Muscle of back (tissue), 13 donors: ENCODE measurements at places on chromosomes 4 and X. TPM values are rescaled to one million over a fixed set of nuclear protein-coding genes. Genes with fewer than 3 reads are reported as not detected.

DNA sequence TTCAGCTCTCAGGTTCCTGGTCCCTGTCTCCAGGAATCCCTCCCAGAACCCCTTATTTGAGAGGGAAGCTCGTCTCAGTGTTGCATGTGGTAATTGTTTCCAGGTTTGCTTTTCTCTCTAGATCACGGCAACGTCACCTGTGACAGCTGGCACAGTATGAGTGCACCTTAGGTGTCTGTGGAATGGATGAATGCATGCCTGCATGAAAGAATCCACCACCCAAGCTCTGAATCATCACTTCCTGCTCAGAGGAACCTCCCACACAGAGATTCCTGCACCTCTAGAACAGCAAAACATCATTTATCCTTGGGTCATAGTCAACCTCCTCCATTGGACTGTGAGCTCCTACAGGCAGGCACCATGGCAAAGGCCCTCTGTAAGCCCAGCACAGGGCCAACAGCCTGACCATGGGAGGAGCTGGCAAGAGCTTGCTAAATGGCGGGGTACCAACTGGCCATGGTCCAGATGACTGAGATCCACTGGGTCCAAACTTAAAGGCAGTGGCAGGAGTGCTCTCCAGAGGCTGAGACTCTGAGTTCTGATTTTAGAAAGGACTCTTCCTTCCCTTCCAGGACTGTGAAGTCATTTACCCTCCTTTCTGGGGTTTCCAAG lies 116.2 kb downstream of the SLC2A9 start:
- no peak for DNase-seq

- DNase-seq: no peak
Observed at GRCh38 chrX:94361241-94361640, 687.2 kb downstream of the FAM133A start.

DNA sequence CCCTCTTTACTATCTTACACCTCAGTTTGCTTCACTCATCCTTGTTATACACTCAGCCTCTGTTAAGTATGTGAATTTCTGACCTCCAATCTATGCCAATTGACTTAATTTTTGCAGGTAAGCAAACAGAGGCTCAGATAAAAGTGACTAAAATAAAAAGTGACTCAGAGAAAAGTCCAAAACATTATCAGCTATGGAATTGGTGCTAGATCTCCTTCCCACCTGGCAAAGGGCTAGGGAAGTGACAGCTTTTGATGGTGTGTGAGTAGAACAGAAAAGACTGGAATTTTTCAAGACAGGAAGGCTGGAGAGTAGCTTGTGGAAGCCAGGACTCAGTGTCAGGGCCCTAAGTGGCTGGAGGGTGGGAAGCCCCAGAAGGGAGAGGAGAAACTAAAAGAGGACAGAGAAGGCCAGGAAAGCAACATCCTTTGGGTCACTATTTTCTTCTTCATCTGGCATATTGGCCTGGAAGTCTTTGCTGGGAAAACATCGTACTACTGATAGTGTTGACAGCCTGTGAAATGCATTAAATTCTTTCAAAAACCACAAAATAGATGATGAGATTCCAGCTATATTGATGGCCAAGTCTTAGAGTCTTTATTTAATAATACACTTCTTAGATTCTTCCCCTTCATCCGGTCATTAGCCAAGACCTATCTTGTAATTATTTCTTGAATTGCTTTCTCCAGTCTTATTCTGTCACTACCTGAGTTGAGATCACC lies 392.8 kb downstream of the RAPGEF2 start:
- DNase-seq: no peak

ARMCX1 gene
- polyA plus RNA-seq: 84.2 TPM

- DNase-seq: no peak
Observed at GRCh38 chr4:153955327-153955726, 166.4 kb upstream of the SFRP2 start.

- no peak for DNase-seq
Observed at GRCh38 chr4:80071604-80072227, 1.3 kb downstream of the ANTXR2 start.

FTHL17 gene
- polyA plus RNA-seq: not detected

GRCh38 chr4:52957835-52958631 lies 95.9 kb downstream of the RASL11B start:
- peak; percentile 56 for DNase-seq

GRCh38 chrX:670645-671044 lies 40.1 kb downstream of the SHOX start:
- DNase-seq: no peak

DNA sequence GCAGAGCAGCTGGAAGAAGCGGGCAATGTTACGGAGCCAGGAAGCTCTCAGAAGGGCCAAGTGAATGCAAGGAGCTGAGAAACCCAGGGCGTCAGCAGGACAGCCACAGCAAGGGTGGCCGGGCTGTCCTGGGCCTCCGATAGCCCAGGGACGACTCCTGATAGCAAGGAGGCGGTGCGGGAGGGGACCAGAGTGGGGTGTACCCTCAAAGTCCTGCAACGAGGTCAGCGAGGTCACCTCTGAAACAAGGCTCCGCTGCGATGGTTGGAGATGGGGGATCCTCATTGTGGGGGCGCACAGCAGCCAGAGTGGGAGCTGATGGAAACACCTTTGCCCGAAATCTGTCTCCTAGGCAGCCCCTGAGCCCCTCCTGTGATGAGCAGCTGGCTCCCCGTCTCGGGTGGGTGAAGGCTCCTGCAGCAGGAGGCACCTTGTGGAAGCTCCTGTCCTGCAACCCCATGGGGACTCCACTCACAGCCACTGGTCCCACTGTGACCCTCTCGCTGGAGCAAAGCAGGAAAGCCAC lies 4.3 kb upstream of the CCNQ start:
- DNase-seq: no peak

UGT2A1 gene
- polyA plus RNA-seq: not detected

SCML2 gene
- polyA plus RNA-seq: 11.7 TPM
